ENCODE measurements at places on chromosomes 4 and X.

- no peak for DNase-seq
Observed at GRCh38 chr4:825063-825970, 612 bp downstream of the CPLX1 start.

DNA sequence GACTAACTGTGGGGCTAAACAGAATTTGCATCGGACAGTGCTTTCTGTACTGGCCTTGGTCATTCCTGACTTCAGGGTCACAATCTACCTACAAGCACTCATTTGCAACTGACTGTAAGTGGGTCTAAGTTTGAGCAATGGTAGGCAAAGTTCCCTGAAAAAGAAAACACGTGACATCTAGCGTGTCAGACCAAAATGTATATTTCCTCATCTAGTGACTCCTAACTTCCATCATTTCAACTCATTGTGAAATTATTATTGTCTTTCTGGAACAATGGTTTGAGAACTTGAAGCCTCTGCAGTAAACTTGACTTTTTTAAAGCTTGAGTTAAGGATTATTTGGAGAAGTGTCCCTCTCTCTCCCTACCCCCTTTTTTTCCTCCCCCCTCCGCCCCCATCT is 113.6 kb downstream of the MID1 start:
- DNase-seq = no peak

DNA sequence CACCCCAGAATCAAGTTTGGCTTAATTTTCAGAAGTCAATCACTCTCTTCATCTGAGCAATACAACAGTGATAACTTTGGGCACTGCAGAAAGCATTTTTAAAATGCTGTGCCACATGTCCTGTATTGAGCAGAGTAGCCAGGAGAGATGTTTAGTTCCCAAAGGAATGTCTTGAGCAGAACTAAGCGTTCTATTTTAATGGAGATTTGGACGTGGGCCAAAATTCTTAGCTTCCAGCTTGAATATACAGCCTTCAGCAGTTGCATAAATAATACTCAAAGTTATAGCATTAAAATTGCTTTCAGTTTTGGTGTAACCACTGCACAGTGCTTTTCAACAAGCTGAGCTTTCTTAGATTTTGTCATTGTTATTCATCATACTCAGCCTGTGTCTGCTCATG is 679.2 kb downstream of the NLGN4X start:
- no peak for DNase-seq

- DNase-seq = peak; percentile 62
Observed at GRCh38 chr4:30719454-30720020, 632 bp upstream of the PCDH7 start.

- no peak for DNase-seq
Observed at GRCh38 chr4:61520166-61520565, 320.0 kb downstream of the ADGRL3 start.
